Aortic smooth muscle cell (primary cell): ENCODE measurements at places on chromosomes 12 and 14. TPM values are rescaled to one million over a fixed set of nuclear protein-coding genes. Genes with fewer than 3 reads are reported as not detected.

Gene REP15
- 1.3 and 2.7 TPM in 2 replicates for total RNA-seq

Gene GPR162
- total RNA-seq: 5.7 and 7.9 TPM in 2 replicates

Gene FOXN4
- not detected in 2 replicates for total RNA-seq

Gene ESR2
- total RNA-seq: not detected in 2 replicates

Gene CLEC4D
- total RNA-seq: not detected in 2 replicates

Gene ASCL4
- total RNA-seq: not detected in 2 replicates

Gene GUCY2C
- total RNA-seq: under 0.01 TPM in 1 of 2 replicates, not detected in the other

Gene CD4
- 3.1 and 7.5 TPM in 2 replicates for total RNA-seq

Gene IKZF4
- 1.1 and 2.5 TPM in 2 replicates for total RNA-seq

Gene CLEC6A
- total RNA-seq: not detected in 2 replicates

Gene GPR65
- 0.12 and 0.26 TPM in 2 replicates for total RNA-seq

Gene TXNDC16
- total RNA-seq: 5.7 and 11.4 TPM in 2 replicates

Gene CDCA3
- total RNA-seq: 9.5 and 19.2 TPM in 2 replicates

Gene NYNRIN
- 4.1 and 6.5 TPM in 2 replicates for total RNA-seq

Gene ISM2
- 0.06 TPM in 1 of 2 replicates, not detected in the other for total RNA-seq

Gene AHNAK2
- 36.7 and 56.5 TPM in 2 replicates for total RNA-seq

Gene TTC6
- not detected in 2 replicates for total RNA-seq

Gene KRT85
- total RNA-seq: not detected in 2 replicates

Gene RNU6-7
- not detected in 2 replicates for total RNA-seq

Gene MUCL1
- total RNA-seq: not detected in 2 replicates

Gene GYS2
- total RNA-seq: not detected in 2 replicates

Gene LUM
- 691 and 1,118 TPM in 2 replicates for total RNA-seq

Gene SLC7A7
- 1.9 and 2.6 TPM in 2 replicates for total RNA-seq

Gene CELA1
- total RNA-seq: not detected in 2 replicates

Gene CNTN1
- 0.66 and 0.99 TPM in 2 replicates for total RNA-seq

Gene GCN1
- total RNA-seq: 73.9 and 92.3 TPM in 2 replicates
